ENCODE measurements at places on chromosomes 3 and 15.

DNA sequence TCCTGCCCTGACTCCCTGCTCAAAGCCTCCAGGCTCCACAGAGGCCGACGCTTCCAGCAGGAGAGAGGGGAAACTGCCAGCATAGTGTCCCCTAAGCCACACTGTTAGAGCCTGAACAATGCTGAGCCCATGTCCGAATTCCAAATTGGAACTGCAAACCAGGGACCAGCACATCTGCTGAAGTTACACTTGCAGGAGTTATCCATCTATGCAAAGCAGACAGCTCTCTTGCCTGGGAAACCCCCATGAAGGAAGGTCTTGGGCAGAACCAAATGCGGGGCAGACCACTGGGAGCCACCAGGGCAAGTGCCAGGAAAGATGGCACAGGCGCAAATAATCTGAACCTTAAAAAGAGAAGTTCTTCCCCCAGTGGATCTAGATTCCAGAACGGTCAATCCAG is 625 bp downstream of the LRRC15 start:
- DNase-seq, result no peak

DNA sequence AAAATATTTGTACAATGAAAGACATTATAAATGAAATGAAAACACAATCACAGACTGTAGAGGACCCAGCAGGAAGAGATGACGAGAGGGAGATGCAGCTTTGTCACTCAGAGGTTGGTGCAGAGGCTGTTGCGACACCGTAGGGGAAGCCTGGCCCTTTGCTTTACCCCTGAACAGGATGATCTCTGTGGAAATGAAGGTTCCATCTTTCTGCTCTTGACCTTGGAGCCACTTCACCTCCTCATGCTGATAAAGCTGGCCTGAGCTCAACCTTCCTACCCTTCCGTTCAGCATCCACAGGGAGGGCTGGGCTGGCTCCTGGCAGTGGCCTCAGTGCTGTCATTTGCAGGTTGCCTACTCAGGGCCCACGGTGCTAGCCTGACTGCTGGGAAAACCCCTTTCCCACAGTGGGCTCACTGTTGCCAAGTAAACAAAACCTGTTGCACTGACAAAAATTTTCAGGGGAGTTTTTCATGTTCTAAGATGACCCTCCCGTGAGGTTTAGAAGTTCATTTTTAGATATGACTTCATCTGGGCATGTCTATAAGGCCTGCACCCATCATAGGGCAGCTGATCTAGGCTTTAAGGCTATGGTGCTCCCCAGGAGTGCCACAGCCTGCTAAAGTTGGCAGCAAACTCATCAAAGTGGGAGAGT is 3.0 kb upstream of the CD80 start:
- DNase-seq, result no peak

DNA sequence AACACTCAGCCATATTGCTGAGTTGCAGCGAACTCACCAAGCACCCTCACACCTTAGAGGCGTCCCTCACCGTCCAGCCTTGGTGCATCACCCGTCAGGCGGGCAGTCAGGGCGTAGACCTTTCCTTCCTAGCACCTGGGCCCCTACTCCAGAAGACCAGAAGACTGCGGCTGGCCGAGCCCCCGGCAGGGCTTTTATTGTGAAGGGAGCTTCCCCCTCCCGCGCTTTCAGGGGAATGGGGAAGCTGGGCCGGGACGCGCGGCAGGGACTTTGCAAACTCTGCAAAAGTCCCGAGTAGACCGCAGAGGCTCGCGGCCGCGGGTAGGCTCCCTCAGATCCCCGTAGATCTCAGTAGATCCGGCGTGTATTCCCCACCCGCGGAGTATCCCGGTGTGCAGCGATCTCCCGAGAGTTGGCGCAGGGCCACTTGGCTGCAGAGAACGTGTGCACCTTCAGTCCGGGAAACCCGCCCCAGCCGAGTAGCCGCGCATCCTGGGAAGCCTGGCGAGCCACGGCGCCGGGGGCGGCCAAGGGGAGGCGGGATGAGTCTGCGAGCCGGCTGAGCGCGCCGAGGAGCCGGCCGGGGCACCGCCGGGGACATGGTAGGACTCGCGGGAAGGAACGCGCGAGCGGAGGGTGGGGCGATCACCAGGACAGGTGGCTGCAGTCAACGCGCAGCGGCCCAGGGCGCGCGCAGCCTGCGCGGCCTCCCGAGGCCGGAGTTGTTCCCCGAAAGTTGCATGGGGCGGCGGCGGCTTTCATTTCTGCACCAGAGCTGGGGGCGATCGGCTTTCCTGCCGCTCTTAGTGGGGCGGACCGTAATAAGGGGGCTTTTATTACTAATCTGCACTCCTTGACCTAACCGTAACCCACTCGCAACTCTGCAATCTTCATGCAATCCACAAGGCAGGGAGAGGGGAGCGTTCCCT is at the start of gene GASK1A:
Gene GASK1A (plus strand): TSS at position 268 of the 929 bp plus-strand sequence. CDS start 332 bp downstream, at position 600.
- DNase-seq, result peak; percentile 28

DNA sequence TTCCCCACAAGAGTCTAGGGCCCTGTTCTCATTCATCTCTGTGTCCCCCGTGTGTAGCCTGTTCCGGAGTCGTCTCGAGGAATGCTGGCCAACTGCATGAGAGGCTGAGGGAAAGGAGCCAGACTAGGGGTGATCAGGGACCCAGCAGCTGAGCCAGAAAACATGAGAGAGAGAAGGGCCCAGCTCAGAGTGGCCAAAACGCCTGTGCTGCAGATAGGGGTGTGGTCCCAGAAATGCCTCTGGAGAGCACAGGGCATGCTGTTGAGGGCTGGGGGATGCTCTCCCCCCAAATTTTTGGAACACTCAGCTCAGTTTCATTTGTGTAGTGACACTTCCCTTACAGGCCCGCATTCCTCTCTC is 14.1 kb downstream of the CYP1A2 start:
- no peak for DNase-seq

GRCh38 chr3:124383051-124383450 is 347.2 kb upstream of the UMPS start:
- DNase-seq, result no peak

DNA sequence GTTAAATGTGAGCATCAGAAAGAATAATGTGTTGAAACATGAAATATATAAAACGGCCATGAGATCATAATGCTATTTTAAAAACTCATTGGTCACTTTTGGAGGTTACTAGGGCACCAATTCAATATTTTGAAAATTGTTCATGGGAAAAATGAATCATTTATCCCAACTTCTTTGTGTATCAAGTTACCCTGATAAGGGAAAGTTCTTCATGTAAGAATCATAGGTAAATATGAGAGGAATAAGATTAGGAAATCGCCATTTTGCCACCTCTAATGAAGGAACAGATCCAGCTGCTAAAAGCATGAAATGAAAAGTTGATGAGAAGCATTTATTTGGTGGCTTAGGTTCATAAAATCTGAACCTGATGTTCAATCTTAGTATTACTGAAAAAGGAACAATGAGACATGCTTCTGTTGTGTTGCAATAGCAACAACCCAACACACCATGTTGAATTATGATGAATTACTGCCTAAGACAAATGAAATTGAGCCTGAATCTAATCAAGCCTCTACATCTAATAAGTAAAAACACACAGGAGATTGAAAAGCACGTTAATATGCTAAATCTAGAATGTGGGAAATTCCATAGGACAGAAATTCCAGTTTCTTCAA is 32.5 kb downstream of the ABHD5 start:
- no peak for DNase-seq

DNA sequence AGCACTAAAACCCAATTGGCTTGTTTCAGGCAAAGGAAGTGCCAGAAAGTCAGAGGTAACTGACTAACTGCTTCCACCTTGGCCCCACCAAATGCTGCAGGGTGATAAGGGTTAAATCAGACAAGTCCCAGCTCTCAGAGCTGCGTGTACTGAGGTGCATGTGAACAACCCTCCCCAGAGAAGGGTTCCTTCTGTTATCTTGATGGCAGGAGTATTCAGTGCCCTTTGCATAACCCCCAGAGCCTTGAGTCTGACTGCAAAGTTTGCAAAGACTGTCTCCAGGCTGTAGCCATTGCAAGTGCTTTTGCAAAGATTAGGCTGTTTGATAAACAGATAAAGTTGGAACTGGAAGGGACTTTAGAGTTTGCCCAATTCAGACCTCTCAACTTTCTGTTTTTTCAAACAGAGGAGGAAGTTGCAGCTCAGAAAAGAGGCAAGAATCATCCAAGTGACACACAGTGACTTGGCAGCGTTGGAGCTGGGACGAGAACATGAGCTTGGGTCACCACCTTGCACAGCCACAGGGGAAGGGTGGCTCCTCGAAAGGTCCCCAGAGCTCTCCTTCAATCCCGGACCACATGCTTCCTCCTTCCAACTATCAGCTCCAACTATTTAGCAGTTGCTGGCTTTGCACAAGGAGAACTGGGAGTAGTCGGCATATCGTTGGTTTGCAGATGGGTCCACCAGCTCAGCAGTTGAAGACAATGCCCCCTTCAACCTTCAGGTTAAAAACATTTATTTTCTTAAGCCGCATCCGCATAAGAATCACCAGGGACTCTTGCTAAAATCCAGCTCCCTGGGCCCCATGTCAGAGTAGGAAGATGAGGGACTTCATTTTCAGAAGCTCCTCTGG is 224.8 kb upstream of the HES1 start:
- DNase-seq, result no peak

DNA sequence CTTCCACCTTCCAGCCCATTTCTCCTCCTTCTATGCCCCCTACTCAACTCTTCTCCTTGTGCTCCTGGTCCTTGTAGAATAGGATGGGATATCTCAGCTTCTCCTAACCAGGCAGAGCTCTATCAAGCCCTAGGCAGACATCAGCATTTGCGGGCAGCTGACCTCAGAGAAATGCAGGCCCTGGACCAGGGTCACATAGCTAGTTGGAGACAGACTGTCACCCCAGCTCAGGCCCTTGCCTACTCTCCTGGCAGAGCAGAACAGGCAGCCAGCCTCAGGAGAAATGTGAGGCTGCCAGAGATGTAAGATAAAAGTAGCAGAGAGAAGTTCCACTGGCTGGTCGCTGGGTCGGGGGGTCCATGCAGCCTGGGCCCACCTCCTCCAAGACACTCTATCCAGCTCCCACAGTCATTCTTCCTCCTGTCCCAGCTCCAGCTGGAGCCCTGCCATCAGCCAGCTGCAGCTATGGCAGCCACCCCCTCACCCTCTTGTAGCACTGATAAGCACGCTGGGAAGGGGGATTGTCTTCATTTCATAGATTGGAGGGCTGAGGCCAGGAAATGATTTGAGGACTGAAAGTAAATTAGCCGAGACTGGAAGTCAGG is 4.0 kb downstream of the CYP8B1 start:
- no peak for DNase-seq

DNA sequence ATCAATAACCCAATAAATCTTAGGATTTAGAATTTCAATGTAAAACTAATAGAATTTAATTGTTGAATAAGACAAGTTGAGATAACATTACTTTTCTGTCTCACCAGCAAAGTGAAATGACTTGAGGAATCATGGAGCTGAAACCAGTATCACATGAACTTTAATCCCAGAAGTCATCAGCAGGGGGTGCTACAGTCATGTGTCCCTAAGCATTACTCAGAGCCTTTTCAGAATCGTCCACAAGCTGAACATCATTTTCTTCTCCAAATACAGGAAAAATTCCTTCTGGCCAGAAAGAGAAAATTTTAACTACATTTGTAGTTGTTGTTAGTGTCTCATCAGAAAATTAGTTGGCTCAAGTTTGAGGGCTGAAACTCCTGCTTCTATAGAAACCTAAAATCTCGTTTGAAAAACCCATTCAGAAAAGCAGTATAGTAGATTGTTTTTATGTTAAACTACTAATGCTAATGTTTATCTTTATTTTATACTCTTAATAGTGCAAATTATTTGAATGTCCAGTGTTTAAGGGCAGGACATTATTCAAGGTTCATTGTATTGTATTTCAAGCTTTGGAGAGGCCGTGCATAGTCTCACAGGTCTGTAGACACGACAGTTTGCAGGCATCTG is 384.1 kb downstream of the PLOD2 start:
- peak; percentile 10 for DNase-seq

GRCh38 chr15:92669432-92669831 is 13.9 kb upstream of the FAM174B start:
- no peak for DNase-seq

GRCh38 chr15:88179562-88179961 is 77.0 kb downstream of the NTRK3 start:
- no peak for DNase-seq

GRCh38 chr3:43638594-43639447 is 17.0 kb upstream of the ANO10 start:
- DNase-seq, result no peak

DNA sequence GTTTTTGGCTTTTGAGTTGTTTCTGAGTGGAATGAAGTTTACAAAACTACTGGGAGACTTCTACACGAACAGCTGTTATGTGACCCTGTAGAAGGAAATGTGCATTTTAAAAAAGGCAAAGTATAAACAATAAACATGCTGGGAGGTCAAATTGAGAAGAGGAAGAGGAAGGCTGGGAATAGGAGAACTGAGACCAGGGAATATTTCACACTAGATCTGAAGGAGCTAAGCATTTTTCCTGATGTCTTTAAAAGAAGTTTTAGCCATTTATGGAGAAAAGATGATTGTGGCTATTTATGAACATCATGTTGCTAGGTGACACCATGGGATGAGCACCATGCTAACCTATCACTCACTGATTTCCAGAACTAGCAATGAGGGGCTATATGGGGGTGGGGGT is 76.3 kb upstream of the FAM98B start:
- no peak for DNase-seq

DNA sequence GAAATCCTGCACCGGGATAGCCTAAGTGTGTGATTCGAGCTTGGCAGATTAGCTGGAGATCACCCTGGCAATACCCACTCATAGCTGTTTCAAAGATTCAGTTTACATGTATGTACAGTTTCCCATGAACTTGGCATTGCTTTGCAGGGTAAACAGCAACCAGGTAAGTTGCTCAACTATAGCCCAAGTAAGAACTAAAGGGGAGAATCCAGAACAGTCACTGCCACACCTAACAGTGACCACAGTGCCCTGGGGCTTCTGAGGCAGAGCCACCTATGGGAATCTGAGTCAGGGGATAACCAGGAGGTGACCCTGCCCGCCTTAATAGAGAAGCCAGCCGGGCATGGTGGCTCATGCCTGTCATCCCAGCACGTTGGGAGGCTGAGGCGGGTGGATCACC is 15.9 kb downstream of the CDAN1 start:
- no peak for DNase-seq

DNA sequence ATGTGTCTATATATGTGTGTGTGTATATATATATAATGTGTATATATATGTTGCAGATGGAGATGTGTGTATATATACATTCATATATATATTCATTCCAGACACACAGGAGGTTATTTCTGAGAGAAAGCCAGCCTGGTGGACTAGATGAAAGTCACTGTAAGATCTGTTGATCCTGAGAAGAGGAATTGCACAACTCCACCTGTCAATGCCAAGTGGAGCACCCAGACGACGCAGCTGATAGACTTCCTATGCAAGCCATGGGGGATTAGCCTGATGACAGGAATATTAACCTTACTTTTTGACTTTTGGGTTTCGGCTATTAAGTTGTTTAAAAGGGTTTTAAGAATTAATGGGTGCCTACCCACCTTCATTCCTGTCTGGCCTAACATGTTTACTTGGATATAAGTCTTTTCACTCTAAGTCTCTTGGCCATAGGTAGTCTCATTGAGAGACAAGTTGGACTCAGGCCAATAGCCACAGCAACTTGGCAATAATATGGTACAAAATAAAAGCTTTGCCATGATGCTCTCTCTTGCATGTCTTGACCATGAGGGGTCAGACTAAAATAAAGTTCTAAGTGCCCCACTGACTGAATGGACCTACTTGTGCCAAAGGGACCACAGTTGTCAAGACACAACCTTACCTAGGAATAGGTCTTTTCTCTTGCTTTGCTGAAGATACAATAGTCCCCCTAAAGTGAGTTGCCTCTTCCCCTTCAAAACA is 35.9 kb upstream of the GOLGA6L2 start:
- no peak for DNase-seq

GRCh38 chr3:105427332-105427731 is 60.6 kb downstream of the ALCAM start:
- no peak for DNase-seq

Data from AG08396 (cell line).